ENCODE measurements at places on chromosomes 16 and 17.
A peak's percentile ranks its signal among the peaks of the same experiment; 100 is the strongest.

- peak; percentile 40 for DNase-seq
Measured at GRCh38 chr16:89167425-89167941, 4.1 kb upstream of the CDH15 start.

DNA sequence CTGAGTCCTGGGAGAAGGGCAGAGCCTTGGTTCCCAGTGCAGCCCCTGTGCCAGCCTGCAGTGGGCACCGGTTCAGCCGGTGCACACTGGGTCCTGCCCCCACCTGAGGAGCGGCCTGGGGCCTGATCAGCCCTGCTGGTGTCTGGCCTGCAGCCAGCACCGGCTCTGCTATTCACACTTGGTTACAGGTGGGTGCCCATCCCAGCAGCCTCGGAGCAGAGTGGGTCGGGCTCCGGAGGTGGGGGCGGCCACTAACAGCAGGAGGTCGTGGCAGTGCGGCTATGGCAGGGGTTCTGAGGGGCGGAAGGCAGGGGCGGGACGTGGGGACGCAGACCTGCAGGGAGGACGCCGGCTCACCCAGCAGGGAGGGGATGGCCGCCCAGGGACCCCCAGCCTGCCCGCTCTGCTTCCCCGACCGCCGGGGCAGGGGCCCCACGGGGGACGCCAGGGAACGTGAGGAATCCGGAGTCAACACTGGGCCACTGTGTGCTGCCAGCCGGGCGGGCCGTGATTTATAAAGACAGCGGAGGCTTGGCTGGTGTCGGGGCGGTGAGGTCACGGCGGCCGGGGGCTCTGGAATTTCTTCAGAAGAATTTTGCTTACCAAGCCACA is 20.3 kb downstream of the METRNL start:
- peak; percentile 47 for DNase-seq

DNA sequence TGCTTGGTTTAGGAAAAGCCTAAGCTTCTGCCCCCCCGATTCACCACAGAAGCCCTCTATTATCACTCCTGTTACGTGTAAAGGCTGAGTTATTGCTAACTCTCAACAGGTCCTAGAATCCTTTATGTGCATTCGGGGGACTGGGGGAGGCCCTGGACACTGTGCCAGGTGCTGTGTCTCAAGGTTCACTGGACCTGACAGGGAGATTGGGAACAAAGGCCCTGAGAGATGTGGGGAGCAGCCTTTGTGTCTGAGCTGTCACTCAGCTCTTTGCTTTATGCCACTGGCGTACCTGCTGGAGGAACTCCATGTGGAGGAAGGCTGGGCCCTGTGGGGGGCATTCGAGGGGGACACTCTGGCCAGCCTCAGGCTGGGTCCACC is 65.9 kb downstream of the METRNL start:
- no peak for DNase-seq

DNA sequence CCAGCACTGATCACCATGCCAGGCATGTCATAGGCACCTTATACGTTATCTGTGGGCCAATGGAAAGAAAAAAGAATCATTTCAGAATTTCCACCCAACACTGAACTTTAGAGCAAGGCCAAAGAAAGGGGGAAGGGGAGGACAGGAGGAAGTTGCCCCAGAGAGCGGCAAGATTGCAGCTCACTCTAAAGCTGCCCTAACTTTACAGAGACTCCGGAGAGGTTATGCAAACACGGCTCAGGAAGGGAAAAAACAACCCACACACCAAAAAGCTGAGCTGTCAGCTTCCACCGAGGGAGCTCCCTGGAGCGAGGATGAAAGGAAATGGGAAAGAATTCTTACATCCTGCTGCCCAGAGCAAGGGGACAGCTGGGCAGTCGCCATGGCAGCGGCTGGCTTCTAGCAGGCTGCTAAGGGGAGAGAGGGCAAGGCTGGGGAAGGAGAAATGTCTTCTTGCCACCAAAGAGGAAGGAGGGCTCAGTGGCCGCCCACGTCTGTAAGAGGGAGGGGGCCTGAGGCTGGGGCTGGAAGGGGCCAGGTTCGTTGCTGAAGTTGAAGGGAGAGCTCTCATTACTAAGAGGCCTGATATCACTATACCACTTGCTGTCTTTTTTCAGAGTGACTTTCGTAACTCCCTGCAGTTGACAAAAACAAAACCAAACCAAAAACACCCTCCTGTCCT is 18.2 kb downstream of the COTL1 start:
- no peak for DNase-seq

- no peak for DNase-seq
Measured at GRCh38 chr17:49984283-49984682, 10.7 kb downstream of the DLX3 start.

GRCh38 chr16:24102209-24102660 is 153.9 kb upstream of the CACNG3 start:
- DNase-seq: peak; percentile 62

DNA sequence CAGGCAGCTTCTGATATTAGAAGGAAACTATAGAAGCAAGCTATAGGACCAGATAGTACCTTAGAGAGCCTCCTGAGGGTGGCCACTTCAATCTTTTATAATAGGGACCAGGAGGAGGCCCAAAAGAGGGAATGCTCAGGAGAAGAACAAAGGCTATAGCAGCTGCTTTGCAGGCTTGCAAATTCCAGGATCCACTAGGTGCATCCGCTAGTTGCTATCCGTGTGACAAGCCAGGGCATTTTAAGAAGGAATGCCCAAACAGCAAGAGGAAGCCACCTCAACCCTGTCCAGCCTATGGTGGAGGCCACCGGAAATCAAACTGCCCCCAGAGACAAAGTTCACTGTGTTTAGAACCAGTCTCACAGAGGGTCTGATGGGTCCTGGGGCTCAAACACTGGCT is 192.6 kb upstream of the KIF2B start:
- DNase-seq: no peak

- DNase-seq: no peak
Measured at GRCh38 chr17:5915337-5915736, 154.8 kb upstream of the WSCD1 start.

DNA sequence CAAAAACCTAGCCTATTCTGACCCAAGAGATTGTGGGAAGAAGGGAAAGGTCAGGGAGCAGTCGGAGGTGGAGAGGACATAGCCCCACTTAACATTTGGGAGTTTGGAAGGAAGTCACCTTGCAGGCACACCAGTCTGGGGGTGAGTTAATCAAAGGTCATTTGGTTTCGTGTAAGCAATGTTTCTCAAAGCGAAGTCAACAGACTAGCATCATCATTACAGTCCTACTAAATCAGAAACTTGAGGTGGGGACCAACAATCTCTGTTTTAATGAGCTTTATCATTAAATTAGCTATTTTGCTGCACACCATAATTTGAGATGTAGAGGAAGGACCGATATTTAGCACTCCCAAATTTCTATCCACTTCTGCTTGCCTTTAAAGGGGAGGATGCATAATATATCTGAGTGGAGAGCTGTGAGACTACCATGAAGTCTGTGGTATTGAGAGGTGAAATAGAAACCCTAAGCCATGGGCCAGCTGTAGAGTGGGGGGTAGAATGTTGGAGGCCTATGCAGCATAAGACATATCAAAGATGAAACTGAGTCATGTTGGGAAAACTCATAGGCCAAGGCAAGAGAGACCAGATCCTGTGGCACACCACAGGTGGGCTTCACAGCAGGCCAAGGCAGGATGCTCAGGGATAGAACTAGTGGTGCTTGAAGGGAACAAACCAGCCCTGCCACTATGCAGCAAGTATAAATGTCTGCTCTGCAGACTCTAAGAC is 141.7 kb upstream of the ANKFN1 start:
- DNase-seq: no peak

Measured in NCI-H2029 (cell line).